ENCODE measurements at places on chromosomes 16 and 17.

- DNase-seq, result no peak
Observed at GRCh38 chr16:27728691-27729090, 178.7 kb downstream of the KATNIP start.

GRCh38 chr16:86195863-86196630 lies 297.1 kb downstream of the IRF8 start:
- no peak for DNase-seq

GRCh38 chr16:57480754-57481230 lies 5.5 kb downstream of the DOK4 start:
- no peak for DNase-seq

- DNase-seq, result no peak
Observed at GRCh38 chr16:17887963-17888362, 417.2 kb upstream of the XYLT1 start.

DNA sequence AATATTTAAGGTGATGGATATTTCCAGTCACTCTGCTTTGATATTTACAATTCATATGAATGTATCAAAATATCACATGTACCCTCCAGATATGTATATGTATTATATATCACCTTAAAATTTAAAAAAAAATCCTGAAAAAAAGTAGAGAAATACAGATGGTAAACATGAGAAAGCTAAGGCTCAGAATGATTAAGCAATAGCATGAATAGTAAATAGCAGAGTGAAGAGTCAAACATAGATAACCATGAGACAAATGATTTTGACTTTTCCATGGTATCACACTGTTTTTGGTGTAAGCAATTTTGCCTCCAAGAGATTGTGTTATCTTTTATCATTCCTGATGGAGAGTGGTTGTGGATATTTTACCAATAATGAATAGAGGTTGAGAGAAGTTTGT lies 868.8 kb downstream of the CDH11 start:
- DNase-seq, result no peak

GRCh38 chr17:1473170-1473569 lies 17.1 kb upstream of the CRK start:
- DNase-seq, result no peak

GRCh38 chr17:50855708-50856330 lies 10.3 kb downstream of the TOB1 start:
- no peak for DNase-seq

DNA sequence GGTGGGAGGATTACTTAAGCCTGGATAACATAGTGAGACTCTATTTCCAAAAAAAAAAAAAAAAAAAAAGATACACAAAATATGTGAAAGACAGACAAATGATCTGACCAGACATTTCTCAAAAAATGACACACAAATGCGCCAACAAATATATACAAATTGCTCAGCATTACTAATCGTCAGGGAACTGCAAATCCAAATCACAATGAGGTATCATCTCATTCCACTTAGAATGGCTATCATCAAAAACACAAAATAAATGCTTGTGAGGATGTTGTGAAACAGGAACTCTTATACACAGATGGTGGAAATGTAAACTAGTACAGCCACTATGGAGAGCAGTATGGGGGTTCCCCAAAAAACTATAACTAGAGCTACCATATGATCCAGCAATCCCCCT lies 62.4 kb downstream of the STX8 start:
- no peak for DNase-seq

- DNase-seq, result no peak
Observed at GRCh38 chr16:76976101-76976500, 214.9 kb upstream of the MON1B start.

DNA sequence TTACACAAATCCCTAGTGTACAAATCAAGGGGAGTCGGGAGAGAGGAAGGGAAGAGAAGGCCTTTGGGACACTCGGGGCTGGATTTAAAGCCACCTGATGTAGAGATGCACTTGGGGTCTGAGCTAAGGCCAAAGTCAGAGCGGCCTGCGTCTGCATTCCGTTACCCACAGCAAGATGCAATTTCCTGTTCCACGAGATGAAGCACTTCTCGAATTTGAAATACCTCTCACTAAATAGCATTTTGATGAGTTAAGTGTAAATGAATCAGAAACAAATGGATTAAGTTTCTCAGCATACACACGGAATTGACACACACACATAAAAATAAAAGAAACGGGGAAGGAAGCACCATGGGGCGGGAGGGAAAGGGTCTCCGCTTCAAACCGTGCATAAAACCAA lies 386.0 kb downstream of the SOX9 start:
- no peak for DNase-seq

DNA sequence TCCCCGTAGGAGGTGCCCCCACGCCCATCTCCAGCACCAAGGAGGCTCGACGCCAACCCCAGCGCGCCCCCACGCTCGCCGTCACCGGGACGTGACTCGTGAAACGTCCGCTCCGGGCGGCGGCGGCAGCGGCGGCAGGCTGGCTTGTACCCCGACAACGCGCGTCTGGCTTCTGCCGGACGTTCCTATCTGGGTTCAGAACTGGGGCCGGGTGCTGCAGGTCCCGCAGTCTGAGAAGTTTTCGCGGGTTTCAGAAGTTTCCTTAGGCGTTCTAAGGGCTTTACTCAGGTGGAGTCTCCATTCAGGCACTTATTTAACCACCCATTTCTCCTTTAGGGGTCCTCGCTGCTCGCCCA lies 672 bp upstream of the ALKBH5 start:
- no peak for DNase-seq

- no peak for DNase-seq
Observed at GRCh38 chr17:81287741-81288430, 7.2 kb downstream of the SLC38A10 start.

DNA sequence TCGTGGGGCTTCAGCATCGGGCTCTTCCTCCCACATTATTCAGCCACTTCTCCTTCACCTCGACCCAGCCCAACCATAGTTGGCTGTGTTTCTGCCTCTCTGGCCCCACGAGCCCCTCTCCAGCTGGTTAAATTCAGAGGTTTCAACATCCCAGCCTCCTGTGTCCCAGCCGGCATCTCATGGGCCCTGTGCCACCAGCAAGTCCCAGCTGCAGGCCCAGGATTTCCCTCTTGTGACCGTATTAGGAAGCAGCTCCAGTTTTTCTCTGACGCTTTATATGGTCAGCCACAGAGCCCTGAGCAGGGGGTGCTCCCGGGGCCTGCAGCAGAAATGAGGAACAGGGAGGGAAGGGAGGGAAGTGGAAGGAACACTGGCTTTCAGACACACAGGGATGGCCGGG lies 27.4 kb downstream of the MYH11 start:
- no peak for DNase-seq

- no peak for DNase-seq
Observed at GRCh38 chr16:50234771-50235556, 31.4 kb upstream of the ADCY7 start.

- no peak for DNase-seq
Observed at GRCh38 chr16:81547194-81547938, 102.8 kb downstream of the CMIP start.

DNA sequence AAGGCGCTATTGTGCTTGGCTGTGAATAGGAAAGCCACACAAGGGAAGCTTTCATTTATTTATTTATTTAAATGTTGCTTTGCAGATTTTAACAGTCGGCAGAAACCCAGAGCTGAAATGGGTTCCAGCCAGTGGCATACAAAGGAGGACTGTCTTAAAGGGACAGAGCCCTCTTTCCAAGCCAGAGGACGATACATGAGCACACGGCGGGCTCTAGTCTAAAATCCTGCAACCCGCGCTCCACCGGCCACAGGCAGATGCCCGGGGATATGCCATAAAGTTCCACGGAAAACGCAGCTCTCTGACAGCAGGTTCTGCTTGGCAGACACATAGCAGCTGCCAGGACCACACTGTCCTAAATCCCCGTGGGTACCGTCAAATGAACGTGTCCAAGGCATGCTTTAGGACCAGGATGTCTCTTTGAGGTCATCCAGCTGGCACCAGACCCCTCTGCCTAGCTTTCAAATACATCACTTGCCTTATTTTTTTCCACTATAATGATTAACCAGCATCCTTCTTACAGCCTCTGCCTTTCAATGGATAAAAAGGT lies 64.6 kb downstream of the CYTH1 start:
- no peak for DNase-seq

Data from NCI-H1417 treated with DMSO at 0.1 percent for 48 hours (cell line).